ENCODE measurements at places on chromosomes 6 and 20.
A peak's percentile ranks its signal among the peaks of the same experiment; 100 is the strongest.

DNA sequence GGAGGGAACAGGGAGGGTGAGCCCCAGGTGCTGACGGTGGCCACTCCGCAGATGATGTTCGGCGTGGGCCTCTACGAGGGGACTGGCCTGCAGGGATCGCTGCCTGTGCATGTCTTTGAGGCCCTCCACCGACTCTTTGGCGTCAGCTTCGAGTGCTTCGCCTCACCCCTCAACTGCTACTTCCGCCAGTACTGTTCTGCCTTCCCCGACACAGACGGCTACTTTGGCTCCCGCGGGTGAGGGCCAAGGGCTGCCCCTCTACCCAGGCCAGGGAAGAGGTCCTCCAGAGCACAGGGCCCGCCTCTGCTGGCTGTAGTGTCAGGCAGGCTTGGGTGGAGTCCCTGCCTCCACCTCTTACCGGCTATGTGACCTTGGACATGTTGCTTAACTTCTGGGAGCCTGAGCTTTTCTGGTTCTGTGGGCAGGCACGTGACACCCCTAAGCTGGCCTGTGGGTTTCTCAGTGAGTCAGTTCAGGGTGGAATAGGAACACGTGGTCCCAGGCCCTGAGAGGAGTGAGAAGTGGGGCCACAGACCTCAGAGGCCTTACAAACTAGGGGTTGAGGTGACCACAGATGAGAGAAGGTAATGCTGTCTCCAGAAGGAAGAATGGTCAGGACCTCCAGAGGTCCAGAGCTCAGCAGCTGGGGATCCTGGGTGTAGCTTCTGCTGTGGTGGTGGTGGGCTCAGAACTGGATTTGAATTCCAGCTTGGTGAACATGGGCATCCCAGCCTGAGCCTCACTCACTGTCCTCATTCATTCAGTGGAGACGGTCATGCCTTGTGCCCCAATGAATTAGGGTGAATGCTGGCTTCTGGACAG, 11.9 kb downstream of the PCIF1 start:
- no peak for DNase-seq

- DNase-seq: no peak
Measured at GRCh38 chr6:14276667-14277404, 159.3 kb downstream of the CD83 start.

DNA sequence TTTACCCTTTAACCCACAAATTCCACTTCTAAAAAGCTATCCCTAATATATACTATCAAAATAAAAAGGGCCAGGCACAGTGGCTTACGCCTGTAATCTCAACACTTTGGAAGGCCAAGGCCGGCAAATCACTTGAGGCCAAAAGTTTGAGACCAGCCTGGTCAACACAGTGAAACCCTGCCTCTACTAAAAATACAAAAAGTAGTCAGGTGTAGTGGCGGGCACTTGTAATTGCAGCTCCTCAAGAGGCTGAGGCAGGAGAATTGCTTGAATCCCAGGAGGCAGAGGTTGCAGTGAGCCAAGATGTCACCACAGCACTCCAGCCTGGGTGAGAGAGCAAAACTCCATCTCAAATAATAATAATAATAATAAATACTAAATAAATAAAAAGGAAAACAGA, 82.5 kb downstream of the TRIM27 start:
- no peak for DNase-seq

DNA sequence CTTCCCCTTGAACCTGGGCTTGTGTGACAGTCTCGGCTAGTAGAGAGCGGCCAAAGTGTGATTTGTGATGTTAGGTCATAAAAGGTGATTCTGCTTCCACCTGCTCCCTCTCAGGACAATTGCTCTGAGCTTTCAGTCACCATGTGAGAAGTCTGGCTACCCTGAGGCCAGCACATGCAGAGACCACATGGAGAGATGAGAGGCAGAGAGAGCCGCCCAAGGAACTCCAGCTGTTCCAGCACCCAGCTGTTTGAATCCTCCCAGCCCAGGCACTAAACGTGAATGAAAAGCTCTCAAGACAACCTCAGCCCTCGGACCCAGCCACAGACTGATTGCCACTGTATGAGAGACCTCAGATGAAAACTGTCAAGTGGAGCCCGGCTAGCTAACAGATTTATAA, 143.4 kb upstream of the EEF1E1 start:
- no peak for DNase-seq

- DNase-seq: no peak
Measured at GRCh38 chr6:163181666-163182180, 232.8 kb upstream of the QKI start.

- peak; percentile 41 for DNase-seq
Measured at GRCh38 chr20:815914-816606, 17.5 kb upstream of the FAM110A start.

Measured in H1 (cell line).